ENCODE measurements at places on chromosomes 3 and 15. TPM values are rescaled to one million over a fixed set of nuclear protein-coding genes. Genes with fewer than 3 reads are reported as not detected.

Gene MINAR1
- total RNA-seq: 2.4 TPM

Gene TGM5
- not detected for total RNA-seq

Gene HES1
- total RNA-seq: 108 TPM

GRCh38 chr3:62929771-62930170 lies 54.6 kb upstream of the CADPS start:
- no peak overlapping the region for H3K4me3 ChIP-seq
- peaks cover 20% of the 10 kb centered on the region for H3K27me3 ChIP-seq
- H3K4me1 ChIP-seq: no peaks in the 10 kb centered on the region
- H3K27ac ChIP-seq: no peak overlapping the region

- H3K27ac ChIP-seq: no peak overlapping the region
- no peaks in the 10 kb centered on the region for H3K27me3 ChIP-seq
- H3K36me3 ChIP-seq: no peaks in the 10 kb centered on the region
- no peaks in the 10 kb centered on the region for H3K4me1 ChIP-seq
Observed at GRCh38 chr3:164806188-164806587, 272.1 kb downstream of the SI start.

GRCh38 chr3:50168388-50168787 lies 13.3 kb downstream of the SEMA3F start:
- H3K4me1 ChIP-seq: peaks cover 48% of the 10 kb centered on the region
- no peak overlapping the region for H3K4me3 ChIP-seq
- H3K36me3 ChIP-seq: peaks cover 6% of the 10 kb centered on the region
- no peaks in the 10 kb centered on the region for H3K27me3 ChIP-seq

DNA sequence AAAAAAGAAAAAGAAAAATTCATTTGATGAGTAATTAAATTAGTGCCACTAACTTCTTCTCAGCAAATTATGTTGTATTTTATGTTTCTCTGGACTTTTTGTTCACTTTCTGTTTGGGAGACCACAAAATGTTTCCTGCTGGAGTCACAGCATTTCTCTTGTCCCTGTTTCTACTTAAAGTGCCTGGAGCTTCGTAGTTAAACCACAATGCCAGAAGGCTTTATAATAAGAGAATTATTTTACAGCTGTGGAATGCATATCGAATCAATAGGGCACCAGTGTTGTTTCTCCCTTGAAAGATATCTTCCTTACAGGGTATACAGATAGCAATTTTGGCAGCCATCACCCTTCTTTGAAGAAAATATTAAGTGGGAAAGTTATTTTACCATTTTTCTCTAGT lies 3.2 kb downstream of the DTWD1 start:
- no peaks in the 10 kb centered on the region for H3K27me3 ChIP-seq
- H3K36me3 ChIP-seq: peaks cover 24% of the 10 kb centered on the region
- H3K4me3 ChIP-seq: no peak overlapping the region
- H3K4me1 ChIP-seq: peaks cover 37% of the 10 kb centered on the region
- no peak for DNase-seq

- H3K27me3 ChIP-seq: peaks cover 25% of the 10 kb centered on the region
- no peak overlapping the region for H3K4me3 ChIP-seq
- H3K4me1 ChIP-seq: peaks cover 7% of the 10 kb centered on the region
- no peak overlapping the region for H3K27ac ChIP-seq
- no peak for DNase-seq
Observed at GRCh38 chr15:81400640-81401236, 26.7 kb upstream of the TMC3 start.

GRCh38 chr3:69930564-69930963 lies 69.0 kb upstream of the SAMMSON start:
- DNase-seq: no peak
- H3K4me1 ChIP-seq: no peaks in the 10 kb centered on the region
- peaks cover 15% of the 10 kb centered on the region for H3K27me3 ChIP-seq

GRCh38 chr3:59675495-59675894 lies 625.7 kb upstream of the CFAP20DC start:
- no peak for DNase-seq
- no peak overlapping the region for H3K27ac ChIP-seq
- H3K36me3 ChIP-seq: no peaks in the 10 kb centered on the region
- H3K4me3 ChIP-seq: no peak overlapping the region

- DNase-seq: no peak
- H3K36me3 ChIP-seq: peaks cover 5% of the 10 kb centered on the region
- H3K27ac ChIP-seq: no peak overlapping the region
- no peaks in the 10 kb centered on the region for H3K27me3 ChIP-seq
- peaks cover 6% of the 10 kb centered on the region for H3K4me1 ChIP-seq
- no peak overlapping the region for H3K4me3 ChIP-seq
Observed at GRCh38 chr15:95025924-95026728, 794.8 kb downstream of the MCTP2 start.

- DNase-seq: no peak
- H3K27me3 ChIP-seq: no peaks in the 10 kb centered on the region
- no peaks in the 10 kb centered on the region for H3K4me1 ChIP-seq
- peaks cover 81% of the 10 kb centered on the region for H3K36me3 ChIP-seq
Observed at GRCh38 chr15:93019090-93019489, 69.9 kb downstream of the RGMA start.

DNA sequence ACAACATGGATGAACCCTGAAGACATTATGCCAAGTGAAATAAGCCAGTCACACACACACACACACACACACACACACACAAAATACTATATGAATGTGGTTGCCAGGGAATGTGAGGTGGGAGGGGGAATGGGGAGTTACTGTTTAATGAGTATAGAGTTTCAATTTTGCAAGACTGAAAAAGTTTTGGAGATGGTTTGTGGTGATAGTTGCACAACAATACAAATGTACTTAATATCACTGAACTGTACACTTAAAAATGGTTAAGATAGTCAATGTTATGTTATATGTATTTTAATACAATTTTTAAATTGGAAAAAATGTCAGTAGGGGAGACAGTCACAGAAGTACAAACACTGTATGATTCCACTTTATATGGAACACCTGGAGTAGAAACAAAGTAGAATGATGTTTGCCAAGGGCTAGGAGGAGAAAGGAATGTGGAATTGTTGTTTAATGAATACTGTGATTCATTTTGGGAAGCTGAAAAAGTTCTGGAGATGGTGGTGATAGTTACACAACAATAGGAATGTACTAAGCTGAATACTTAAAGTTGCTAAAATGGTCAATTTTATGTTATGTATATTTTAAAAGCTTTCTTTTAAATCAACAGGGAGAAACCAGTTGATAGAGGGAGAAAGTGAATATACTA lies 76.6 kb downstream of the RPL39L start:
- no peak for DNase-seq
- peaks cover 23% of the 10 kb centered on the region for H3K36me3 ChIP-seq
- H3K27ac ChIP-seq: peak overlapping the region; percentile 90
- no peaks in the 10 kb centered on the region for H3K27me3 ChIP-seq

Data from mesothelial cell of epicardium (in vitro differentiated cells).